Stimulated activated CD8-positive, alpha-beta memory T cell treated with anti-CD3 and anti-CD28 coated beads, Interleukin-7, amount 100 ng/mL, for 4 hours (primary cell): ENCODE measurements at places on chromosomes 7 and 10.

- no peak for DNase-seq
Observed at GRCh38 chr10:118072840-118073239, 26.1 kb upstream of the RAB11FIP2 start.

GRCh38 chr10:19638182-19638895, 177.9 kb upstream of the PLXDC2 start:
- no peak for DNase-seq

GRCh38 chr7:88314061-88314491, 7.4 kb upstream of the STEAP4 start:
- DNase-seq: no peak

GRCh38 chr10:70515035-70515667, 36.6 kb downstream of the PALD1 start:
- DNase-seq: no peak

GRCh38 chr7:1819259-1819841, 149.3 kb downstream of the ELFN1 start:
- DNase-seq: no peak

DNA sequence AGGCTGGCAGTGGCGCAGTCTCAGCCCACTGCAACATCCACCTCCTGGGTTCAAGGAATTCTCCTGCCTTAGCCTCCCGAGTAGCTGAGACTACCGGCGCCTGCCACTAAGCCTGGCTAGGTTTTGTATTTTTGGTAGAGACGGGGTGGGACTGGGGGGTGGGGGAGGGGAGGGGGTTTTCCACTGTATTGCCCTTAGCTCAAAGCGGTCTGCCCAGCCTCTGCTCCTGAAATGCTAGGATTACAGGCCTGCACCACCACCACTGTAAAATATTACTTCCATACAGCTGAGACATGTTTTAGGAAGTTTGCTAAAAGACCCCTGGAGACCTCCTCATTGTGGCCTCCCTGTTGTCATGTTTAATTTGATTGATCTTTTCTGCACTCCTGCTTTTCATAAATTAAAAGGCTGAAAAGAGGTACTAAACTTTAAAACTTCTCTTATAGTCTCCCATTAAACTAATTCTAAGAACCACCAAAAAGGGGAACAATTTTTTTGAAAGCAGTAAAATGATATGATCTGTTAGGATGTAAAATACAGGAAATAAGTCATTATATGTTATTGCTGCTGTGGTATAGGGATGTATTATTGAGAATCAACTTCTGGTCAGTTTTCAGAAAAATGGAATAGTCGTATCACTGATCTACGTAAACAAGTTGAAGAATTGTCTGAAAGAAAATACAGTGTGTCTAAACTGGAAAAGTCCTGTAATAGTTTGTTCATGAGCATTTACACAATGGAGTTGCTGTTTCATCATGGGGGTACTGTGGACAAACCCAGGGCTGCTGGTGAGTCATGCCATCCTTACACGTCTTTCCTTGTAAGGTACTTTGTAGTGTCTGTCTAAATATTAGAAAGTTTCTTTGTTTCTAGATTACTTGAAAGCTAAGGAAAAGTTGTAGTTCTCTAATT, 72.9 kb upstream of the TMEM248 start:
- DNase-seq: no peak

DNA sequence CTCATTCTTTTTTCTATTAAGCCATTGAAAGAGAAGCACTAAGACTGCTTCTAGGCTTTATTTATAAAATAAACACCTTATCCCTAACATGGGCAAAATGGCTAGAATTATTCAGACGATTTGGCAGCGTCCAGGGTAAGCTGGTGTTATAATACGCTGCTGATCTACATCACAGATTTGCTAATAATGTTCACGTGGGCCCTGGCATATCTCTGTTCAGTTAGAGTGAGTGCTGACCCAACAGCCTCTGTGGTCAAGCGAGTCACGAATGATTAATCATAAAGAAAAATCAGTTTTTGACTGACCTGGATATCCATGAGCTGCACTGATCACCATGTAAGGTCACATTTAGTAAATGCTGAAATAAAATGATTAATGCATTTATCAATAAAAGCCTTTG, 28.4 kb upstream of the CBLL1 start:
- no peak for DNase-seq

- DNase-seq: no peak
Observed at GRCh38 chr10:69549959-69550358, 23.3 kb downstream of the NEUROG3 start.

GRCh38 chr10:98370831-98371820, 43.9 kb downstream of the PYROXD2 start:
- DNase-seq: no peak

DNA sequence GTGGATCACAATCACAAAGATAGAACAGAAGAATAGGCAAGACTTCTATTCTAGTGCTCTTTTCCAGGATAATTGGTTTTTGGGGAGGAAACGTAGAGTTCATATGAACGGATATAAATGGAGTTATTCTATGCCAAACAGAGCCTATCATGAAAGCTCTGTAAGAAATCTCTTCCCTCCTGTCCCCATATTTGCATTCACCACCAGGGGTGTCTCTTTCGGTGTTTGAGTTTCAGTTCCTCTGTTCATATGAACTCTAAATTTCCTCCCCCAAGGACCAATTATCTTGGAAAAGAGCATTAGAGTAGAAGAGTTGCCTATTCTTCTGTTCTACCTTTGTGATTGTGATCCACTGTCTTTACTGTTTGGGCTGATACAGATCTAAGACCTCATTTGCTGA, 48.3 kb upstream of the CDC14C start:
- no peak for DNase-seq

DNA sequence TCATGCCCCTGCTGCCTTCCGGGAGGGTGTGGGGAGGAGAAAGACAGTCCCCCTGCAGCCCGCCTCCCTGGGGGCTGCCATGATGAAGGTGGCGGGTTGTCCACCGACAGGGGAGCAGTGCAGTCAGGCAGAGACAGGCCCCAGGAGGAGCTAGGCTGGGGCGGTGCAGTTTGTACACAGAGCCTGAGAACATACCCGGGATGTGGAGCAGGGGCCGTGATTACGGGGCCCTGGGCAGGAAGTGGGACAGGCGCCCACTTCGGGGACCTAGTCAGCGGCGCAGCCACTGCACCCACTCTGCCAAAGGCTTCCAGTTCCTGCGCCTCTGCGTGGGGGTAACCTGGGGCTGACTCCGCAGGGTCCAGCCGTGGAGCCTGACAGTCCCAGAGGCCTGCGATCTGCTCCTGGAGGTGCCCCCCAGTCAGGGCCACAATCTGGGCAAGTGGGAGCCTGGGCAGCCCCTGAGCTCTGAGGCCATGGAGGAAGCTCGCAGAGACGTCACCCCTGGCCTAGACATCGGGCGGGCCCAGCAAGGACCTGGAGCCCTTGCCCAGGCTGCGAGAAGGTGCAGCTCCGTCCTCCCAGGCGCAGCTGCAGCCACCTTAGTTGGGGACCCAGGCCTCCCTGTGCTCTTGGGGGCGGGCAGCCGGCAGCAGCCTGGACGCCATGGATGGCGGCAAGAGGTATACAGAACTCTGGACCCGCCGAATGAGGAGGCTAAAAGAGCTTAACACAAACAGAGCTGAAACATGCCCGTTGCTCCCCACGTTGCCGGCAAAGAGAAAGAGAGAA, 1356.8 kb downstream of the XPNPEP1 start:
- no peak for DNase-seq

DNA sequence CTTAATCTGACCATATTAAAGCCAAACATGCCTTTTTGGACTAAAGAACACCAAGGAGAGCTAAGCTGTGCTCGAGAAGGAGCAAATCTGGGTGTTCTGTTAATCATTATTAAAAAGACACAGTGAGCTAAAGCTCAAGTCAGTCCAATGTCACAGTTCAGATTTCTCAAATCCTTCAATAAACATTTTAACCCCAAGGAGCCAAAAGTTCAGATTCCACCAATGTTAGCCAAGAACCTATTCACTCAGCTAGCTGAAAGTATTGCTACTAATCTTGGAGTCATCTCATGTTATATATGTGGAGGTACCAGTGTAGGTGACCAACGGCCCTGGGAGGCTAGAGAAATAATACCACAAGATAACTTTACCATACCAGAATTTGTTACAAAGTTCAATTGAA, 14.5 kb upstream of the ZNF33B start:
- no peak for DNase-seq

DNA sequence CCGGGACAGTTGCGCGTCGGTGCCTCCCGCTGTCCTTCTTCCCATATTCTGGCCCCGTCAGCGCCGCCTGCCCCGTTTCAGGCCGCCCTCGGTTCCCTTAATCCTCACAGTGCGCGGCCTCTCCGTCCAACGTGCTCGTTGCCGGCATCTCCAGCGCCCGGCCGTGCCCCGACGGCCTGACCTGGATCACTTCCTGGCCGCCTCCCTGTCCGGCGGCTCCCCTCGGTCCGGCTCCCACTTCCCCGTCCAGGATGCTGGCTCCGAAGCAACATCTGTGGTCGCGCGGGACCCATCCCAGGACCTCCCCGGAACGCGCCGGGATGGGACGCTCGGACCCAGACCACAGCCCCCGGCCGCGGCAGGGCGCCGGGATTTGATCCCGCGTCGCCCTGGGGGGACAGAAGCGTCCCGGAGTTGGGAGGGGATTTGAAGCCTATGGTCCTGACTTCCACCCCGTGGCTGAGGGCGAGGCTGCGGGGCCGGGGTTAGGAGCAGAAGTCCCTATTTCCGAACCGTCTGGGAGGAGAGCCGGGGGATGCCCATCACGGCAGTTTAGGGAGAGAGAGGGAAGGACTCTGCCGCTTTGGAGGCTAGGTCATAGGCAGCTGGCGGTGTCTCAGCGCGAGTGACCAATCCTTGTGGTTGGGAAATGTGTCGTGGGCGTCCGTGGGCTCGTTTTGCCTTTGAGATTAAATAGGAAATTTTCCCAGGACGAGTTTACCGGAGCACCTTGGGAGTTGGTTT, 53.8 kb downstream of the KCTD7 start:
- no peak for DNase-seq

DNA sequence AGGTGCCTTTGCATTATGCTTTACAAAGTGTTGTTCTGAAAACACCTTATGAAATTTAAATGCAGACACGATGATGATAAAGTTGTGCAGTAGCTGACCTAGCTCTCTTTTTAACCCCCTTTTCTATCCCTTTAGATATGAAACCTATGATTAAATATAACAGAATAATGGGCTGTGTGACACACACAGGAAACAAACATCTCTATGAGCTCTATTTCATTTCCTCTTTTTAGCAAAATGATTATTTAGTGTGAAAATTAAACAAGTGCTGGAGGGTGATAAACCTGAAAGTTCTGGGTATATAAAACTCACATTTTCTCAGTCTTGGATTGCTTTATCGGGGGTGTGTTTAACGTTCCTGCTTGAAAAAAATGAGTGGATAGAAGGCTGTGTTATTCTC, 1310.5 kb upstream of the CELF2 start:
- no peak for DNase-seq

DNA sequence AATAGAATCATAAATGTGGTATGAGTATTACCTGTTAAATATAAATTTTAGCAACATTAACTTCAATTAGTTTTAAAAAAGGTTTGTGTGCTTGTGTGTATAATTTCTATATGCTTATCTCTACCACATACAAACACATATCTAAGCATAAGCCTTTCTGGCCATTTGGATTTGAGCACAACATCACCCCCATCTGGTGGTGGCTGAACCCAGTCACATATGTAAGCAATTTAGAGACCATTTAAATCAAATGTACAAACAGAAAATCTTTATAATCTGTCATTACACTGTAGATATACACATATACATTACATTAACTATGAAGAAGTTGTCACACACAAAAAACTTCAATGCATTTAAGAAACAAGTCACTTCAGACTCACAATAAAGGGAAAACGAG, 31.7 kb downstream of the GPR22 start:
- no peak for DNase-seq

DNA sequence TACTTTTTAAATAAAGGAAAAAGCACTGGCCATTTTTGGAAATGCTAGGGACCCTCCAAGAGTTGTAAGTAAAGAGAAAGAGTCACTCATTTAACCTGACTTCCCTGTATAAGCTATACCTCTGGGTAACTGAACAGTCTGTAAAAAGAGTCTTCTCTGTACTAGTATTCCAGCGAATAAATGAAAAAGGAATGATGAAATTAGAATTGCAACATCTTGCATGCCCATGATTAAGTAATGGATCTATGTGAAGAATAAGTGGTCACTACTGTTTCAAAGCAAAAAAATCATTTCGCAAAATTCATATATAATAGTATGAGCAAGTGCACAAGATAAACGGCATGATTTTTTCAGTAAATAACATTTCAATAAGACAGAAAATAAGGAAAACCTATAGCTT, 116.8 kb downstream of the ZFAND4 start:
- no peak for DNase-seq

GRCh38 chr10:11149807-11150141, 132.1 kb downstream of the CELF2 start:
- DNase-seq: no peak

DNA sequence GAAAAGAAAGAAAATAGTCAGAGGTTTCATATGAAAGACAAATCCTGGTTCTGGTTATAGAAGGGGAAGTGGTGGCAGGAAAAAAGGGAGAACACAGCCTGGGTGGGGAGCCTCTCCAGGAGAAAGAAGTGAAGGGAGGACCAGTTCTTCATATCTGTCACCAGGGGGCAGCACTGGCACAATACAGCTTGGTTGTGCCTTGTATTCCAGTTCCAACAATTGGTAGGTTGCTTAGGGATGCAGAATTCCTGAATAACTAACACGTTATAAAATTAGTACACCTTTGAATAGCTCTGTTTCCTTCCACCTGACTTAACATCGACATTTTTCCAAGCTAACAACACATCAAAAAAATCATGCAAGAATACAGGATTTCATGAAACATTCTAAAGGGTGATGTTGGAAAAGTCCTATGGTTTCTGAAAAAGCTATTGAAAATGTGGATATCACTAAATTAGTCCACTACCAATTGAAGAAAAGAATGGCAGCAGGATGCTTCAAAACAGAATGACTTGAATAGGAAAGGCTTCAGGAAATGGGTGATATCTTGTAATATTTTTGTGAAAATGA, 52.9 kb downstream of the CYP26A1 start:
- DNase-seq: no peak

- DNase-seq: no peak
Observed at GRCh38 chr7:88015309-88015708, 81.3 kb downstream of the ADAM22 start.

- no peak for DNase-seq
Observed at GRCh38 chr7:123752534-123752933, 3.7 kb upstream of the WASL start.

DNA sequence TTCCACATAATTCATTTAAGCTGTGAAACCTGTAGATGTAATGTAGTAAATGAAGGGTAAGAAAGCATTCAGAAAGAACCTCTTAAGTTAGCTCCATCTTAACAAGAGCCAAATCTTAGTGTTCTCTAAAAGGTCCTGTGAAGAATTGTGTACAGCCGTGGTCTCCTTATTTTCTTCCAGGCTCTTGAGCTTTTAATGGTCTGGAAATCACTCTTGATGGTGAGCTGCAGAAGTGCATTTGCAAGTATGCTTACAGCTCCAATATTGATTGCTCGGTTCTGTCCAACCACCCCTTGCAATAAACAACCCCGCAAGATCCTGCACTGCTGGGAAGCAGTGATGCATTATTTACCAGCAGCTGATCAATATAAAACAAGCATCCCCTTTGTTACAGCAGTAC, 690.8 kb upstream of the FZD8 start:
- no peak for DNase-seq

GRCh38 chr10:7988989-7989388, 65.5 kb upstream of the GATA3 start:
- no peak for DNase-seq
